Left lung (tissue), 14 donors: ENCODE measurements at places on chromosomes 7 and 10.
A peak's percentile ranks its signal among the peaks of the same experiment; 100 is the strongest.

GRCh38 chr7:121570365-121570764 is 174.3 kb upstream of the FAM3C start:
- no peaks in the 10 kb centered on the region for H3K4me1 ChIP-seq
- no peak for DNase-seq
- H3K27ac ChIP-seq: no peak overlapping the region
- H3K36me3 ChIP-seq: no peaks in the 10 kb centered on the region
- H3K27me3 ChIP-seq: no peaks in the 10 kb centered on the region

DNA sequence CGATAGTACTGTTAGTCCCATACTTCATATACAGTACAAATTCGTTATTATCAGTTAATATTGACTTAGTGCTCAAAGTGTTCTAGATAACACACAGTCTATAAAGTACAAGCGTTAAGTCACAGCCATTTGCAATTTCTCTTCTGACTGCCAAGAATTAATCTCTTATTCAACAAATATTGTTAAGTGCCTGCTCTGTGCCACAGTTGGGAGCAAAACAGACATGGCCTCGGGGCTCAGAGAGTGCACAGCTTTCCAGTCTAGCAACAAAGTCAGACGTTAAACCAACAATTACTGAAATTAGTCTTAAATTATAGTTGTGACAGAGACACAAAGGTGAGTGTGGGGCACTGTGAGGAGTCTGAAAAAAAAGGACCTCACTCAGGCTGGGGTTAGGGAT is 113.0 kb upstream of the DPP6 start:
- H3K27me3 ChIP-seq: no peaks in the 10 kb centered on the region
- no peaks in the 10 kb centered on the region for H3K4me1 ChIP-seq
- no peak for DNase-seq
- no peak overlapping the region for H3K27ac ChIP-seq
- no peaks in the 10 kb centered on the region for H3K36me3 ChIP-seq

DNA sequence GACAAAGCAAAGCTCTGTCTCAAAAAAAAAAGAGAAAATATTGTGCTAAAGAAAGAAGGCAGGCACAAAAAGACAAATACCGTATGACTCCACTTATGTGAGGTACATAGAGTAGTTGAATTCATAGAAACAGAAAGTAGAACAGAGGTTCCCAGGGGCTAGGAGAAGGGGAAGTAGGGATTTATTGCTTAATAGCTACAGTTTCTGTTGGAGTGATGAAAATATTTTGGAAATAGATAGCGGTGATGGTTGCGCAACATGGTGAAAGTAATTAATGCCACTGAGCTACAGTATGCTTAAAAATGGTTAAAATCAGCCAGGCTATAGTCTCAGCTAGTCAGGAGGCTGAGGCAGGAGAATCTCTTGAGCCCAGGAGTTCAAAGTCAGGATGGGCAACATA is 18.5 kb upstream of the NPFFR1 start:
- DNase-seq: no peak
- no peaks in the 10 kb centered on the region for H3K27me3 ChIP-seq
- H3K4me1 ChIP-seq: no peaks in the 10 kb centered on the region

GRCh38 chr10:529468-530230 is 159.8 kb downstream of the DIP2C start:
- H3K4me1 ChIP-seq: no peaks in the 10 kb centered on the region
- no peaks in the 10 kb centered on the region for H3K36me3 ChIP-seq
- H3K27ac ChIP-seq: no peak overlapping the region
- DNase-seq: no peak
- H3K27me3 ChIP-seq: no peaks in the 10 kb centered on the region

DNA sequence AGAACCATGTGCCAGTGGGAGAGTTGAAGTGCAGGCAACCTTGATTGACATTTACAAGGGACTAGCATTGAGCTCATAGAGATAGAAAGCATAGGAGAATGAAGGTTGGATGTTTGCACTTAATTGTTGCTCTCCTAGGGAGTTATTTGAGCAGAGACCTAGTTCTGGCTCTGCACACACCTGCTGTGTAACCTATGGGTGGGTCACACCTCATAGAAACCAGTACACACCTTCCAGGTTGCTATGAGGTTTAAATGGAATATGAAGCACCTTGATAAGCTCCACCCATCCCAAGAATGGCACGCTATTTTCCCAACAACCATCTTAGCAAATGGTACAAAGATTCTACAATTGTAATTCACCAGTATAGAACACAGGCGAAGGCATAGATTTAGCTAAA is 86.2 kb upstream of the AOAH start:
- H3K36me3 ChIP-seq: no peaks in the 10 kb centered on the region
- no peaks in the 10 kb centered on the region for H3K27me3 ChIP-seq
- DNase-seq: no peak
- no peaks in the 10 kb centered on the region for H3K4me1 ChIP-seq

GRCh38 chr10:33901166-33901565 is 566.7 kb upstream of the NRP1 start:
- peak overlapping the region; percentile 4 for H3K27ac ChIP-seq
- H3K36me3 ChIP-seq: no peaks in the 10 kb centered on the region
- no peaks in the 10 kb centered on the region for H3K4me1 ChIP-seq
- H3K4me3 ChIP-seq: no peak overlapping the region

- no peak overlapping the region for H3K27ac ChIP-seq
- no peak for DNase-seq
- H3K4me1 ChIP-seq: no peaks in the 10 kb centered on the region
- H3K4me3 ChIP-seq: no peak overlapping the region
- no peaks in the 10 kb centered on the region for H3K27me3 ChIP-seq
- H3K36me3 ChIP-seq: no peaks in the 10 kb centered on the region
Measured at GRCh38 chr10:569961-570627, 119.4 kb downstream of the DIP2C start.

DNA sequence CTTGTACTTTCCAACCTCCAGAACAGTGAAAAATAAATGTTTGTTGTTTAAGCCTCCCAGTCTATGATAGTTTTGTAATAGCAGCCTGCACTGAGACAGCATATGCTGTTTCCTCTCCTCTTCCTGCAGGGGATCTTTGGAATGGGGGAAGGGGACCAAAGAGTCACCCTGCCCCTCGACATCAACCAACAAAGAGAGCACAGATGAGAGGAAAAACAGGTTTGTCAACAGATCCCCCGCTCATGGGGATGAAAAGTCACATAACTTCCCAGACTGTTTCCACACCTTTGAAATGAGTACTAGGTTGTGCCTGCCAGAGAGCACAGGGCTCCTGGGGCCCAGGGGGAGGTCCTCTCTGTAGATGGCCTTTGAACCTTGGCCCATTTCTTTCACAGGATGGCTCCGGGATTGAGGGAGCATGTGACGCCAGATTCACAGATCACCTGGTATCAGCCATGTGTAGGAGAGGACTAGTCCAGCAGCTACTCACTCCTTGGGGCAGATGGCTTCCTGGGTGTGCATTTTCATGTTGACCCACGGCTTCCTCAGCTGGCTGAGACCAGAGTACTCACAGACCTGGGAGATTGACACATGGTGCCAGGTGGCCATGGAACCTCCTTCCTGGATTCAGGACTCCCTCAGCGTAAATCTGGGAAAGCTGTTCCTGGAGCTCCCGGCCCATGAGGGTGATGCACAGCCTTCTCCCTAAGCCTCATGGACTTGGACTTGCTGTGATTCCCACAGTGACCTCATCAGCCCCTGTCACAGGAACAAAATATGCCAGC is 125.6 kb downstream of the CXCL12 start:
- H3K36me3 ChIP-seq: no peaks in the 10 kb centered on the region
- no peak overlapping the region for H3K4me3 ChIP-seq
- H3K27me3 ChIP-seq: no peaks in the 10 kb centered on the region

DNA sequence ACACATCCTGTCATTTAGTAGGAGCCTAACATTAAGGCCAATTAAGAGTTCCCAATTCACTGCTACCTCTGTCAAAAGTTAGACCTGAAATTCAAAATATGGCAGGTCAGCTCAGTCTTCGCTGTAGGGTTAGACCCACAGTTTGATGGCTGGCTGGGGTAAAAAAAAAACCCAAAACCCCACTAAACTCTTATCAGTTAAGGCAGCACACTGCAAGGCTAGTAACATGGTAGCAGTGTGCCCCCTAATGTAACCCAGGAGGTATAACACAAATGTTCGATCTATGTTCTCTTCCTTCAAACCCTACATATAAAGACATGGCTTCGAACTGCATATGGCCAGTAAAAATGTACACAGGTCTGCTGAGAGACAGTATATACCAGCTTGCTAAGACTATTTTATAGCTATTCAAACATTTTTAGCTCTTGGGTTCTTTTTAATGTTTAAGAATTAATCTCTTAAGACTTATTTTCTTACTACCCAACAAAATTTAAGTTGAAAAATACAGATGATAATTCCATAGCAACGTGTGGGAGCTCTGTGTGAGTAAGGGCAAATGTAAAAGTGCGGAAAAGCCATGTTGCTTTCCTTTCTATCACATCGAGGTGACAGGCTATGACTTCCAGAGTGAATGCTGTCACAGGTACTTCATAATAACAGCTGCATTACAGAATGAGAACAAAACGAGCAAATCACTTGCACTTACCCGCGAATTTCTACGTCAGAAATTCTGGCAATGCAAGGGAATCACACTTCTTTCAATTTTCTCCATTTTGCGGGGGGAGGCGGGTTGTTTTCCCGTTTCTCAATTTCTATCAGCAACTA is 168.4 kb upstream of the IMMP2L start:
- H3K4me1 ChIP-seq: no peaks in the 10 kb centered on the region
- H3K36me3 ChIP-seq: no peaks in the 10 kb centered on the region
- no peak overlapping the region for H3K4me3 ChIP-seq

DNA sequence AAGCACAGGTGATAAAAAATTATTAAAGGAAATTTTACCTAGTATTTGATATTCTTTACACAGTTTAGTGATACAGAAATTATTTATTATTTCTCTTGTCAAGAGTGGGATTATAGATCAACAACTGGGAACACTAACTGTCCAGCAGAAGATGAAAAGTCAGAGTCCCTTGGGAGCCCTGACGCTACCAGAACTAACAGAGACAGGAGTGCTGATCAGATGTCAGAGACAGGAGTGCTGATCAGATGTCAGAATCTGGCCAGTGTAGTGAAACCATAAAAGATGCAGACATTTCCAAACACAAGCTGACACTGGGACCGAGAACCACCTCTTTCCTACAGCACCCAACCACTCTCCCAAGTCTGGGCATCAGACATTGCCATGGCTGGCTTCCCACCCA is 828.2 kb downstream of the TNS3 start:
- no peak for DNase-seq
- H3K27ac ChIP-seq: no peak overlapping the region
- H3K27me3 ChIP-seq: no peaks in the 10 kb centered on the region
- H3K4me1 ChIP-seq: no peaks in the 10 kb centered on the region
- H3K4me3 ChIP-seq: no peak overlapping the region

GRCh38 chr10:35639021-35639727 is 2.9 kb downstream of the FZD8 start:
- H3K27me3 ChIP-seq: no peaks in the 10 kb centered on the region
- no peak for DNase-seq
- H3K4me1 ChIP-seq: peaks cover 43% of the 10 kb centered on the region
- H3K27ac ChIP-seq: no peak overlapping the region
- H3K36me3 ChIP-seq: no peaks in the 10 kb centered on the region
